CD4-positive, alpha-beta T cell treated with Interleukin-6 for 4 hours (primary cell): ENCODE measurements at places on chromosomes 2 and 18.

DNA sequence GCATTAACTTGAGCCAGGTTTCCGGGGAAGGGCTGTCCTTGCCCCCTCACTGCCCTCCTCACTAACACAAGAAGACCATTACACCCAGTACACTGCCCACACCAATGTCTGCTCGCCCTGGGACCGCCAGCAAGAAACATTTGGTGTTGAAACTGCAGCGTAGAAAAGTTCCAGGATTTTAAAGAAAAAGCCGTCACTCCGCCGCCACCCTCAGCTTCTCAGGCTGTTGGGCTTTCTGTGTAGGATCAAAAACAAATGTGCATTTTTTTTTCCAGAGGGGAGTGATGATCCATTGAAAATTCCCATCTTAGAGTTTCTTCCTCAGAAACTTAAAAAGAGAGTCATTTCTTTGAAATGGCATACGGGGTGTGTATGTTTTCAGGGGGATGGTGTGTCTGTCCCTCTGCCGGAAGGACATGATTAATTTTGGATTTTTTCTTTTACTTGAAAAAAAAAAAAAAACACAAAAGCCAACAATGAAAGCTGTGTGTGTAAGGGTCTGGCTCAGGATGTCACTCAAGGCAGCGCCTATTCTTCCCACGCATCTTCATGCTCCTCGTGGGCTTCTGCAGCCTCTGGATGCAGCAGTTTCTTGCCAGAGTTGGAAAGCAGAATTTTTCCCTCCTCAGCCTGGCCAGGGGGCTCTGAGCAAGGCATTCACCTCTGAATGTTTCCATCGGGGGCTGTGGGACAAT is 184.9 kb downstream of the GLI2 start:
- no peak for DNase-seq

DNA sequence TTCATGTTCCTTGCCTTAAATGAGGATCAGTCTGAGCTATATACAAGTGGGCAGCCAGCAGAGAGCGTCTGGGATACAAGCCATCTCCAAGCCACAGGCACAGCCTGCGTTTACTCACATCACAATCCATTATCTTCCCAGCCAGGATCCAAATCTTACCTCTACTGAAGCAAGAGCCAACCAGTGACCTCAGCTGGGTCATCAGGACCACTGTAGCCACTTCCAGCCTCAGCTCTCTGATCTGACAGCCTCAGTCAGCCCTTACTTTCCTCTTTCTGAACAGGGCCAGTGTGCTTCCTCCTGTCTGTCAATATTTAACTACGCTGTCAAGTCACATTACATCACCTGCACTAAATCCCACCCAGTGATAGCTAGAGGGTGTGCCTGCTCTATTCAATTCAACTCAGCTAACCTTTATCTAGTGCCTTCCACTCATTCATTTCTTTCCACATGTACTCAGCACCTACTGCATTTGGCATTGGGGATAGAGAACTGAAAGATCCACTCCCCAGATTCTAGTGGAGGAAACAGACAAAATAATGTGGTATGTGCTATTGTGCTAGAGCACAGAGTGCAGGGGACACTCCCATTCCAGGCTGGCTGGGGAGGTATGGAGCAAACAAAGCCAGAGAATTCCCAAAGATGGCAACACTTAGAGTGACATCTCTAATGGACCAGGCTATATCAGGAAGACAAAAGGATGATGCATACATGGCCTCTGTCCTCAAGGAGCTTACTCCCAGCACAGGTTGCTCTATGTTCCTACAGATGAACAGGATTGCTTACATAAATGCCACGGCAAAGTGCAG is 146.5 kb downstream of the NCKAP5 start:
- no peak for DNase-seq

DNA sequence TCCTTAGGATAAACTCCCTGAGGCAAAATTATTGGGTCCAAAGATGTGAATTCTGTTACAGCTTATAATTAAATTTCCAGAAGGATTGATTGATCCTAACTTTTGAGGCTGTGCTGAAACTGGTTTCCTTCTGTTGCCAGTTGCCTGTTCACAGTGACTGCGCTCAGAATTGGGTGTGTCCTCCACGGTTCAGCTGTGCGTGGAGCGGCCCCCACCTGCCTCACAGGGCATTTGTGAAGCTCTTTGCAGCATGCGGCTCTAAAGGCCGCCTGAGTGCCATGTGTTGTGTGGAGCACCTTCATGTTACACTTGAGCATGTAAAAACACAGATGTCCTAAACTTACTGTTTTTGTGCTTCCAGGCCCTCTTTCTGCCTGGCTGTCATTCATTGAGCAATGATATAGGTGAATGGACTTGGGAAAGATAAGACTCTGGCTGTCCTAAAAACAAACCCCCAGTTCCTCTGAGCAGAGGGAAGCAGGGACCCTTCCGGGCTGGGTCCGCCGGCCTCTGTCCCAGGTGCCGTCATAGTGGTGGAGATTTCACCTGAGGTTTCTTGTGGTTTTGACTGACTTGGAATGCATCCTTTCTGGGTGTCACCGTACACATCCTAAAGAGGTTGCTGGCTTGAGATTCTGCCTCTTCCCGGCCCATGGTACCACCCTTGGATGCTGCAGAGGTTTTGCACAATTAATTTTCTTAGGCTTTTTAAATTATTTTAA is 173.6 kb downstream of the LDLRAD4 start:
- DNase-seq = peak; percentile 46

DNA sequence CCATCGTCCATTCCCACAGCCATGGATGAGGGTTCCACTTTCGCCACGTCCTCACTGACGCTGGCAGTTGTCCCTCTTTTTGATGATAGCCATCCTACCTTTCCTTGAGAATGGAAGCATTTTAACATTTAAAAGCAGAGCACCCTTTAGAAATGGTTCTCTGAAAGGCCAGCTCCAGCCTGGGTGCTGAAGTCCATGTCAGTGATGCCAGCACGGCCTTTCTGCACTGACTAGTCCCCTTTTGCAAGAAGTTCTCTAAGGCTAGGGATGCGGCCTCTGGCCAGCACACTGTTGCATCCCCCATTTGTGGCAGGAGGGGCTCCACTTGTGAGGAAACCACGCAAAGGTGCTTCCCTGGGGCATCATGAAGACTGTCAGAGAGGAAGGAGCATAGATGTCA is 203.5 kb downstream of the MGAT5 start:
- no peak for DNase-seq

GRCh38 chr18:9380621-9381395 is 46.2 kb downstream of the TWSG1 start:
- no peak for DNase-seq
